Stimulated activated CD8-positive, alpha-beta memory T cell treated with anti-CD3 and anti-CD28 coated beads, Interleukin-4, amount 100 ng/mL, for 48 hours (primary cell): ENCODE measurements at places on chromosomes 3 and 15.

- DNase-seq = no peak
These were observed 138.6 kb downstream of the SRGAP3 start for GRCh38 chr3:9110802-9111201.

DNA sequence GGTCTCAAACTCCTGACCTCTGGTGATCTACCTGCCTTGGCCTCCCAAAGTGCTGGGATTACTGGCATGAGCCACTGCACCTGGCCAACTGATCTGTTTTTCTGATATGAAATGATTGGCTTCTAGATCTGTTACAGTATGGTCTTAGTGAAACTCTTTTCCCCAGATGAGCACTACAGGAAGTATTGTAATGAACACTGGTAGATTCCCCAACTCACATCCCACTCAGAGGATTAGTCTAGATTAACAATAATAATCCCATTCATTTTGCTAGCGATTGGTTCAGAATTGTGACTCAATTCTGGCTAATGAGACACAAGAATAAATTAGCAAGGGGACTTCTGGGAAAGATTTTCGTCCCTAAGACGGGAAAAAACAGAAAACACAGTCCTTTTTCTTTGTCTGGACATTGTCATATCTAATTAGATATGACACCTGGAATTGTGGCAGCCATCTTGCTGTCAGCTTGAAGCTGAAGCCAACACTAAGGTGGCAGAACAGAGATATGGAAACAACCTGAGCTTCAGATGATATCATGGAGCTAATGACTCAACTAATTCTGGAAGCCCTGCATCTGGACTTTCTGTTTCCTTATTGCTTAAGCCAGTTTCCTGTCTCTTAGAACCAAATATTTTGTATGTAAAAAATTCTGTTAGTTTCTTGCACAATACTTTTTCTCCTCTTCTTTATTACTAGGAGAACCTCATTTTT, 17.4 kb upstream of the NPTN start:
- no peak for DNase-seq

DNA sequence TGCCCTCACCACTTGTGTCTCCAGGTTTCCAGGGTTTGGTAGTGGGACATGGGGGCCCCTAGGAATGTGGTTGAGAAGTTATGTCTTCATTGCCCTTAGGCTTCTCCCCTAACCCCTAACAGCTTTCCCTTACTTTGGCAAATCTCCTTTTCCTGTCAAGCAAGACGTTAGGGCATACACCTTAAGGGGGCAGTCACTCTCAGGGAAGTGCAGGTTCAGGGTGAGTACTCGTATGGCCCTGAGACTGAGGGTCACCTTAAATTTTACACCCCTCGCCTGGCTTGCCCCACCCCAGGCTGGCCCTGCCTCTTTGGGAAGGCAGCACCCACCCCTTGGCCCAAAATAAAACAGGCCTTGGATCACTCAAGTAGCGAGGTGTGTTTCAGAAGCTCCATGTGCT, 33.5 kb downstream of the POLR2M start:
- no peak for DNase-seq

- no peak for DNase-seq
These were observed 47.5 kb downstream of the UBP1 start for GRCh38 chr3:33392703-33393125.

GRCh38 chr3:146801492-146801891, 196.3 kb upstream of the PLSCR5 start:
- no peak for DNase-seq

GRCh38 chr15:71362987-71363968, 248.0 kb downstream of the THSD4 start:
- no peak for DNase-seq

DNA sequence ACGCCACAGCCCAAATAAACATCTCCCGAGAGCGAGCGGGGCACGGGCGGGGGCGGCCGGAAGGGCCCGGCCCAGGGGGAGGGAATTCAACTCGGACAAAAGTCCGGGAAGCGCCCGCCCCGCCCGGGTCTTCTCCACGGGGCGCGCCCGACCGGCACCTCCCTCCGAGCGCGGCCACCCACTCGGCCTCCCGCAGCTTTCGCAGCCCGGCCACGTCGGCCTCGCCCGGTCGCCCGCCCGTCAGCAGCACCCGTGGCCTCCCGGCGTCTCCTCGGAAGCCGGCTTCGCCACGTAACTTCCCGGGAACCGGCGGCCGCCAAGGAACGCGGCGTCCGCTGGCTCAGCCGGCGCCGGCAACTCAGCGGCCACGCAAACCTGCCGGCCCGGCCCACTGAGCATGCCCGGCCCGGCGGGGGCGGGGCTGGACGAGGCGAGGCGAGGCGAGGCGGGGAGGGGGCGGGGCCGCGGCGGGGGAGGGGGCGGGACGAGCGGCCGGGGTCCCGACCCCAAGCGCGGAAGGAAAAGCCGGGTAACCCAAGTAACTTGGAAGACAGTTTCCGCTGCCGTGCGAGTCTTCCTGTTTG, at the start of gene TJP1:
Gene TJP1 (minus strand): TSS at position 369 of the 584 bp plus-strand sequence. CDS start 440 bp downstream, outside the sequence.
- no peak for DNase-seq

DNA sequence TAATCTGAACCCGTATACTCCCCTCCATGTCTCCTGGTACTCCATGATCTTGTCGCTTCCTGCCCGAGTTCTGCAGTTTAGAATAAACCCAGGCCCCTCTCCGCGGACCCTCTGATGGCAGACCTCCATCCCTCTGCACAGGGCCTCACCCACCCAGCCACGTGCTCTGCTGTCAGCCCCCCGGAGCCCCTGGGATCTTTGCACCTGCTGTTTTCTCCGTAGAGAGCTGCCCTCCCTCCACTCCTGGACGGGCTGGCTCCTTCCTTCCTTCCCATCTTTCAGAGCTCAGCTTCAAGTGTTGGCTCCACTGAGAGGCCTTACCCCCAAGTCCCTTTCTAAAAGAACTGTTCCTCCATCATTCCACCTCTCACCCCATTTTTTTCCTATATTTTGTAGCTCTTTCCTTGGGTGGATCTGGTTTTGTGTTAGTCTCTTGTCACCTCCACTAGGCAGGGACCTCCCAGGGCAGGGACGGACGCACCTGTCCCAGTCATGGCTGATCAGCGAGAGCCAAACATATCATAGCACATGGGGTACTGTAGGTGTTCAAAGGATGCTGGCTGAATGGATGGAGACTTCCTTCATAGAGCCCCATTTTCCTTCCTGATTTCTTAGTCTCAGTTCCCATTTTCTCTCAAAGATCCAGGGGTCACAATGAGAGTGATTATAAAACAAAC, 106.6 kb downstream of the VGLL4 start:
- DNase-seq = no peak

DNA sequence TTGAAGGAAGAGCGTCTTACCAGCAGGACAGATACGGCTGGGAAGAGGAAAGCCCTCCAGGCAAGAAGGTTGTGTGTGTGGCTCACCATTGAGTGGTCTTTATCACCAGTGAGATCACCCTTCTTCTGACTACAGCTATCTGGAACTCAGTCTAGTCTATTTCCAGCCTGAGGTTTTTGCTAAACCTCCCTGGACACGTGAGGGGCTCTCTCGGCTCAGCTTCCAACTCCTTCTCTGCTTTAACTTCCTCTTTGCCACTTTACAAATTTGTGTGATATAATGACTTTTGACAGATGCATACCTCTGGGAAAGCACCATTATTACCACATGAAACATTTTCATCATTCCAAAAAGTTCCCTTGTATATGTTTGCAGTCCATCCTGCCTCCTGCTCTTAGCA, 15.3 kb upstream of the ROPN1 start:
- no peak for DNase-seq

DNA sequence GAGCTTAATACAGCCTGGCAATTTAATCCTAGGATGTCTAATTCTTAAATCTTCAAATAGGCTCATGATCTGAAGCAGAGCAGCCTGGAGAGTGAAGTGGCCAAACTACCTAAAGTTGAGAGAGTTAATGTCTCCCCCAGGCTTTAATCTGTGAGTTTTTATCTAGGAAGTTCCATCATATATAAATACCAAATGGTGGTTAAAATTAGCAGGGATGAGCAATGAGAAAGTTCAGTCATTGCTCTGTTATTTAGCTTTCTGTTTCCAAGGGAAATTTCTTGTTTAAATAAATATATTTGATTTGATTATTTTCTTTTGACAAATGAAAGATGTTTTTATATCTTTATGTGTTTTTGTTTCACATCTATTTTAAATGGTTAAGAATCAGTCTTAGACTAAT, 274.4 kb upstream of the UMPS start:
- DNase-seq = no peak

- DNase-seq = no peak
These were observed 232.3 kb upstream of the STAC start for GRCh38 chr3:36147934-36148558.

GRCh38 chr15:42157381-42157780, 945 bp upstream of the PLA2G4F start:
- DNase-seq = no peak

DNA sequence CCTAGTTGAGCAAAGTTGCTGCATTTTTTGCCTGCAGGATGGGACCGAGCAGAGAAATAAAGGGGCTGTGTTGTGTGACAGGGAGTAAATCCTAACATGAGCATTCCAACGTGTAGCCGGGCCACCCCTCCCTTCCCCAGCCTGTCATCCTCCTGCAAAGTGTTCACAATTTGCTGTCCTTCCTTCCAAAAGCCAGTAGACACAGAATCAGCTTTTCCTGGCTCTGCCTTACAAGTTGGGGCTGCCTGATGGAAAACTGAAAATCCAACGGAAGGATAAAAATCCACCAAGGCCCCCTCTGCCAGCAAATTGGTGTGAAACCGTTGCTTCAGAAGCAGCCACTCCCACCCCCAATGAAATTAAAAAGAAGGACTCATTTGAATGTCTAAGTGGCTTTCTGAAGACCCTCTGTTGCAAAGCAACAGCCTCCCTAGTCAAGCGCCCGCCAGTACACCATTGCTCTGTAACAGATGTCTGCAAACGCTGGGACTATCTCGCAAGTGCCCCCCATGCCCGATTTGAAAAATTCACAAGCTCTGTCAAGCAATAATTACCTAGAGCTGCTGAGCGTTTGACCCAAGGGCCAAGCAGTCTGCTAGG, 665 bp downstream of the FRMD4B start:
- no peak for DNase-seq

DNA sequence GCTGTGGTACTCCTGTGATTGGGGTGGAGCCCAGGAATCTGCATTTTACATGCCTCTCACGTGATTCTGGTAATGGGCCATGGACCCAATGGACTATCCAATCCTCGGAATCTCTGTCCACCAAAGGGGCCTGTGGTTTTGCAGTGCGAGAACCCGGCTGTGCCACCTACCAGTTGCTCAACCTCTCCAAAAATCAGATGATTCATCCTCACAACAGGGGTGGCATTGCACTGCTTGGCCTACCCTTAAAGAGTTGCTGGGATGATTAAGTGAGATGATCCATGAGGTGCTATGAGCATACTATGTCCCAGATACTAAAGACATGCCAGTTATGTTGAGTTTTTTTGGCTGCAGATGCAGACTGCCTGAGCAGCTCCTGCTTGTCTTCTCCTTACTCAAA, 5.1 kb downstream of the ANP32A start:
- DNase-seq = no peak

DNA sequence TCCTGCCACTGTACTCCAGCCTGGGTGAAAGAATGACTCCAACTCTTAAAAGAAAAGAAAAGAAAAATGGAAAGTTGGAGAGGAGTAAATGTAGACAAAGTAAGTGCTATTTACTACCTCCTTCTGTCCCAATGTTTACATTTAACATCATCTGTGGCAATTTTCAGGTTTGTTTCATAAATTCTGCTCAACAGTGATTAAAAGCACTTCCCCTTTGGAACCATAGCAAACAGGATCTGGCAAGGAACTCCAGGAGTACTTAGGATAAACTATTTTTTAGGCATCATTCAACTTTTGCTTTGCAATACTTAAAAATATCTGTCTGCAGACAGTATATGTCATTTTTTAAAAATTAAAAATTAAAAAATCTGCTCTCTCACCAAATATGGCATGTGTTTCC, 5.5 kb upstream of the CX3CR1 start:
- DNase-seq = no peak

GRCh38 chr15:58313304-58313703, 118.5 kb upstream of the LIPC start:
- no peak for DNase-seq

GRCh38 chr3:27568393-27568792, 84.2 kb upstream of the SLC4A7 start:
- no peak for DNase-seq

GRCh38 chr3:134754768-134755559, 40.1 kb upstream of the EPHB1 start:
- peak; percentile 65 for DNase-seq

- no peak for DNase-seq
These were observed 242.9 kb downstream of the FHIT start for GRCh38 chr3:61008153-61008997.

DNA sequence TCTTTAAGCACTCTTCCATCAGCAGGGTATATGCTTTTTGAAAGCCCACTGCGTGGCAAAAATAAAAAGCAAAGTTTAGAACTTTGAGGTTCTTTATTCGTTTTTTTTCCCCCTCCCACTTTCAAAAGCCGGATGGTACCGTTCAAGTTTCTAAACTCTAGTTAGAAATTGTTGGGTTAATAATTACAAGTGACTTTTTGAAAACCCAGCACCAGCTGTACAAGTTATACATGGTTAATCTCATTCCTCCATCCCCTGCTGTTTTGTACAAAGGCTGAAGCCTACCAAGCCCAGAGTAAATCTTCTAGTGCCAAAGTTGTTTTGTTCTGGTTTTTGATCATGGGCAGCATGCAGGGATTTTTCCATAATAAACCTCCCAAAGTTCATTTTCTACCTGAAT, 48.6 kb downstream of the WDR72 start:
- no peak for DNase-seq

GRCh38 chr3:128011140-128011539, 41.1 kb upstream of the SEC61A1 start:
- peak; percentile 40 for DNase-seq

DNA sequence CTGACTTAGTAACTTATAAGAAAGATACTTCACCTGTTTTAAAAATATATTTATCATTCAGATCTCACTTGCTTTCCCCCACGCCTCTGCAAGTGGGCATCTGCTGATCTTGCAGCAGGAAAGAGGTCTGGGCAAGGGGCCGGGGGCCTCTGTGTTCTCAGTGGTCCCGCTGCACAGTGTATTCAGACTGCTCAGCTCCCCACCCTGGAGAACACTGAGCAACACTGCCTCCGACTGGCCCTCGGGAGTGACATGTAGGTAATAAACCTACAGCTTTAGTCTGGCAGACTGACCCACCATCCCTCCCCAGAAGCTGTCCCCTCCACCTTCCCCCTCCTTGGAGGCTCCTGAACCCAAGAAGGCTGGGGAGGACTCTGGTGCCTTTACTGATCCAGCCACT, 43.8 kb downstream of the GABRB3 start:
- DNase-seq = no peak

- peak; percentile 91 for DNase-seq
These were observed at the start of gene PLEKHO2 for GRCh38 chr15:64841344-64842095. PLEKHO2 (plus strand) TSS chr15:64841915; CDS start chr15:64842017, 102 bp downstream.

- DNase-seq = no peak
These were observed 148.9 kb downstream of the SMAD6 start for GRCh38 chr15:66850996-66851310.
